ENCODE measurements at places on chromosomes 13 and 19.

DNA sequence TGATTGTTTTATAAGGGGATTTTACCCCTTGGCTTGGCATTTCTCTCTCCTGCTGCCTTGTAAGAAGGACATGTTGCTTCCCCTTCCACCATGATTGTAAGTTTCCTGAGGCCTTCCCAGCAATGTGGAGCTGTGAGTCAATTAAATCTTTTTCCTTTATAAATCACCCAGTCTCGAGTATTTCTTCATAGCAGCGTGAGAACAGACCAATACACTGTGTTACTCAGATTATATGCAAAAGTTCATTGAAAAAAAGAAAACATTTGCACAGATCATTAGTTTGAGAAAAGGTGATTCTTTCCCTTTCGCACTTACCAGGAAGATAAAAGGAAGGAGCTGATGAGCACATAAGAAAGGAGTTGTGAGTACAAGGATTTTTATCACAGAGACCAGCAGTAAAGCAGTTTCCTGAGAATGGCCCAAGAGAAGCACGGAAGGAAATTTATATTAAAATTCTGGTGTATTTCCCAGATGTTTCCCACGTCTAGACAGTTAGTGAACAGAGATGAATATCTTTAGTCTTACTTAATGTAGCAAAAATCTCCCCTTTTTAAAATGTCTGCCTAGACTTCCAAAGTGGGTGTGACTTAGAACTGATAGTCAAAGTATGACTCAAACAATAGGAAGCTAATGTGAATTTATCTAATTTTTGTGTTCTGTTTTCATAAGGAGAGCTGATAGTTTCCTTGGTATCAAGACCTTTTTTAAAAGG is 431.8 kb upstream of the SGCG start:
- DNase-seq = no peak

DNA sequence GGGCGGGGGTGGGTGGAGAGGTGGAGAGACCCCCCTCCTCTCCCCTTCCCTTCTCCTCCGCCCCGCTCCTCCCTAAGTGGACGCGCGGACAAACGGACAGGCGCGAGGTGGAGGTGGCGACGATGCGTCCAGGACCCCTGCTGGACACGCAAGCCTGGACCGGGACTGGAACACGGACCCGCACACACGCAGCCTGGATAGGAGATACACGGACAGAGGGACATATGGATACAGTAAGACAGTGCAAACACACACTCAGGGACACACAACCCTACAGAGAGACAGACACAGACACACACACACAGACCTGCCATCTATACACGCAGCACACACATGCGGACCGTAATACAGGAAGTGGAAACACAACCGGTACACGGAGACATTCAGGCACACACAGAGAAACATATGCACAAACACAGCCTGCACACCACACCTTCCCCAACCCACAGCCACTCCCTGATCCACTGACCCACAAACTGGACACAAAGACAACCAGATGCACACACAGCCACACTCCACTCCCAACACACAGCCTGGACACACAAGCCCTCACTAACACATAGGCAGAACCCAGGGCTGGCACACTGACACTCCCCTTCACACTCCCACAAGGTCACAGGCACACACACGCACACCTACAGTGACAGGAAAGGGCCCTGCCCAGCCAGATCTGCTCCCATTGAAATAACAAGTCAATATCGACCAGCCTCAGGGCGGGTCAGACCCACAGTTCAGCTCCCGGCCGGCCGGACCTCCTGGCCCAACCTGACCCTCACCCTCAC is 696 bp upstream of the ERFL start:
- no peak for DNase-seq

- DNase-seq = no peak
Observed at GRCh38 chr13:111531505-111531904, 211.1 kb downstream of the TEX29 start.

GRCh38 chr19:8245869-8246835 is 37.0 kb downstream of the CERS4 start:
- no peak for DNase-seq

GRCh38 chr13:81334481-81334880 is 993.6 kb upstream of the SPRY2 start:
- DNase-seq = no peak

DNA sequence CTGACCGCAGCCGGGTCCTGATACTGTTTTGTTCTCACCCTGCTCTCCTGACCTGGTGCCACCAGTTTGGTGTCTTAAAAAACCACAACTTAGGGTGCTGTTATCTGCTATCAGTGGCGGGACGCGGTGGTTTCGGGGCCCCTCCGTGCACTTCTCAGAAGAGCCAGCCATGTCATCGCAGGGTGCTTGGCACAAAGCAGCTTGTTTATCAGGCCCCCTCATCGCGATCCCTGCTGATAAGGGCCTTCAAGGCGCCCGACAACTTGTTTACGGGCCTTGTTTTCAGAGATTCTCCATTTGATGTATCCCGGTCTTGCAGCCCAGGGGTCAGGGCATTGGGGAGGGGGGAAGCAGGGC is 58.1 kb upstream of the KLF2 start:
- no peak for DNase-seq

GRCh38 chr13:112351825-112352224 is 24.3 kb upstream of the SPACA7 start:
- no peak for DNase-seq

DNA sequence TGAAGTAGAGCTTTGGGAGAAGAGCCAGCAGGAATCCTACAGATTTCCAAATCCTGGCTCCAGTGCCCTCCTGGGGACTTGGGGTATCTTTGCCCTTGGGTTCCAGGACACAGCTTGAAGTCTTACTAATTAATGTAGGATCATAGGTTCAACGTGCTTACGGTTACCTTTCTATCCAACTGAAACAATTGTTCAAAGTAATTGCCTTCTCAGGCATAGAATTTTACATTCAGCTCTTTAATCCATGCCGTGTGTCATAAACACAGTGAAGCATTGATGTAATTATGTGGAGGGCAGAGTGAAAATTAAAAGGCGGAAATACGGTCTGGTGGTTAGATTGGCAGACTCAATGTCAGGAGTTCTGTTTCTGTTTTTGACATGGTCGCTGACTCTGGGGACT is 170.4 kb downstream of the COG6 start:
- no peak for DNase-seq

GRCh38 chr13:40897053-40897452 is 107.6 kb downstream of the SLC25A15 start:
- DNase-seq = no peak

DNA sequence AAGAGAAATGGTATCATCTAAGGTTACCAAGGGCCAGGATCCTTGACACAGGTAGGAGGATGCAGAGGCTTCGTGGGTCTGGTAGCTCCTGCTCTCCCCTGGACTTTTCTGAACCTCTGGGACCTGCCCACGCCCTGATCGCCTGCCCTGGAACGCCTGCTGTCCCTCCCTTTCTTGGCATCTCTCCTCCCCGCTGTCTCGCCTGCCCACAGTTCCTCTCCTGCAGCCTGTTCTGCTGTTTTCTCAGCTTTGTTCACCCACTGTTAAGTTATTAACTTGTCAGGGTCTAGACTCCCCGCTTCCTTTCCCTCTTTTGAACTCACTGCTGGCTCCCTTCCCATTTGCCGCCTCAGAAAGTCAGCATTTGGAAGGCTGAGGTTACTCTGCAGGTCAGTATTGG is 19.8 kb downstream of the SERP2 start:
- DNase-seq = no peak

GRCh38 chr13:112905990-112906641 is 62.9 kb upstream of the MCF2L start:
- DNase-seq = no peak

GRCh38 chr13:105436943-105437342 is 1098.5 kb downstream of the EFNB2 start:
- no peak for DNase-seq

DNA sequence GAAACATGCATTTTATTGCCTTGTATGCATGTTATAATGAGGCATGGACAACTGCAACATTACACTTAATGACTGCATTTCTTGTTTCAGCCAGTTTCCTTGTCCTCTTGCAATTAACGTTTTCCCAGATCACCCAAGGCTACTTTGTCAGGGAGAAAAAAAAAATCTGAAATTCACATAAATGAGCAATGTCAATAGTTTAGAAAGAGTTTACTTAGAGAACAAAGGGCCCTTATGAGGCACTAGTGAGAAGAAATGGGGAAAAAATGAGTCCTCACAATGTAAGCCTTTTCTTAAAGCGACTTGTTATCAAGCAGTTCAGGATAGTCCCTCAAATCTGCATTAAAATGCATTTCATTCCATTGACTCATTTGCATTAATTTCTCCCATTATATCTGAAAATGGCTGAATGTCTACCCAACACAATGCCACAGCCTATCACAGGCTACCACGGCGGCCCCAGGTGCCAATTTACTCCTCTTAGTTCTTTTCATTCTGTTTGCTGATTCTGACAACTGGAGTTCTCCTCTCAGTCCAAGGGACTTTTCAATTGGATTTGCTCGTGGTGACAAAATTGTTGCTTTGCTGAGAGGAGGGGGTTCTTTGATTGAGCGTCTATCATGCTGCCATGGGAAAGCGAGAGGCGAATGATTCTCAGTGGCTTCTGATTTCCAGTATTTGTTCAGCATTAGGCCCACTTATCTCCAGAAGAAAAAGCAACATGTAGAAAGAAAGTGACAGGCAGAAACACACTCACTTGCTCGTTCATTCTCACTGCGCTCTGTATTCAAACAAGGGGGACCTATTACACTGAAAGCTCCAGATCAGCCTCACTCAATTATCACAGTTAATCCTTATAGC is 107.1 kb downstream of the DACH1 start:
- no peak for DNase-seq

DNA sequence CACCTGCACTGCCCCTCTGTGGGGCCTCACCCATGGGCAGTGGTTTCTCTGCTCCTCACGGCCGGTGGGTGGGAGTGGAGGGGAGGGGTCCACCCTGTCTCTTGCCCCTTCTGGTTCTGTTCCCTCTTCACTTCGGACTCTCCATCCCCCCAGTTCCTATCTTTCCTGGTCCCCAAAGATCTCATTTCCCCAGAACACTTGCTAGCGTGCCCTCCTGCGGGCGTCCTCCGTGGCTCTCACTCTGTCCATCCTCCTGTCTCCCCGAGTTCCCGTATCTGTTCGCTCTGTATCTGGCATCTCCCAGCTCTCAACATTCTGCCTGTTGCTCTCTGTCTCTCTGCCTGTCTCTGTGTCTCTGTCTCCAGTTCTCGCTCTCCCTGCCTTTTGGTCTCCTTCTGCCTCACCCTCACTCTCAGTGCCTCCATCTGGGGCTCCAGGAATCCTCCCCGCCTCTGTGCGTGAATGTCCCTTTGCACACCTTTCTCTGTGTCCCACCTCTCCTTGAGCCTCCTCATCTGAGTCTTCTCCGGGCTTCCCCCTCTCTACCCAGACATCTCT is 363 bp downstream of the SPIB start:
- DNase-seq = no peak

GRCh38 chr19:1082165-1082927 is 12.8 kb downstream of the POLR2E start:
- DNase-seq = peak; percentile 93

DNA sequence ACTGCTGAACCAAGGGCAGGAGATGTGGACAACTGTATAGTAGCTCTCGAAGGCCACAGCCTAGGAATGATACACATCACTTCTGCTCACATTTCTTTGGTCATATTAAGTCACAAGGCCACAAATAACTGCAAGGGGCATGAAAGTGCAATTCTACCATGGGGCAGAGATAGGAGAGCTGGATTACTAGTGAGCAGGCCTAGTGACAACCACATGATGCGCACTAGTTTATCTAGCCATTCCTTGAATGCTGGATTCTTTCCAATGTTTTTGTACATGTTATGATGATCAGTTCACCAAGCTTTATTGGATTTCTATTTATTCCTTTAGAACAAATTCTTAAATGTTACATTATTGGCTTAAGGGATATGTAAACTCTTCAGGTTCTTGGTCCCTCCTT is 100.7 kb downstream of the MIPEP start:
- no peak for DNase-seq

- DNase-seq = no peak
Observed at GRCh38 chr19:50046649-50047503, 21.1 kb downstream of the ZNF473 start.

DNA sequence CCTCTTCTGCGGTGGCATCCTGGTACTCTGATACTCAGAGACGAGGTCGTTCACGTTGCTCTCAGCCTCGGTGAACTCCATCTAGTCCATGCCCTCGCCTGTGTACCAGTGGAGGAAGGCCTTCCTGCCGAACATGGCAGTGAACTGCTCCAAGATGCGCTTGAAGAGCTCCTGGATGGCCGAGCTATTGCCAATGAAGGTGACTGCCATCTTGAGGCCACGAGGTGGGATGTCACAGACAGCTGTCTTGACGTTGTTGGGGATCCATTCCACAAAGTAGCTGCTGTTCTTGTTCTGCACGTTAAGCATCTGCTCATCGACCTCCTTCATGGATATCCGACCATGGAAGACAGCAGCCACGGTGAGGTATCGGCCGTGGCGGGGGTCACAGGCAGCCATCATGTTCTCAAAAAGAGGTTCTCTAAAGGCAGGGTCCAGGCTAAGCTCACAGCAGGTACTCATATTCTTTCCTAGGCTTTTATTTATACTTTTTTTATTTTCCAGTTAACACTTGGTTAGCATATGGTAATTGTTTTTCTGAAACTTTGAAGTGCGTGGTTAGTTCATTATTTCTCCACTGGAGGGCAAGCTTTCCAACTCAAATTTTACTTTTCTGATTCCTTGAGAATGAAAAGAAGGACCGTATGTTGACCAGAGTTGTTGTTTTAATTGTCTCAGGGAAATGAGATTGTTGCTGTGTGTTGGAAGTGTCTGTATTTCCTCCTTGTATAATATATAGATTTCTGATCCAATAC is 72.4 kb upstream of the RGCC start:
- no peak for DNase-seq

DNA sequence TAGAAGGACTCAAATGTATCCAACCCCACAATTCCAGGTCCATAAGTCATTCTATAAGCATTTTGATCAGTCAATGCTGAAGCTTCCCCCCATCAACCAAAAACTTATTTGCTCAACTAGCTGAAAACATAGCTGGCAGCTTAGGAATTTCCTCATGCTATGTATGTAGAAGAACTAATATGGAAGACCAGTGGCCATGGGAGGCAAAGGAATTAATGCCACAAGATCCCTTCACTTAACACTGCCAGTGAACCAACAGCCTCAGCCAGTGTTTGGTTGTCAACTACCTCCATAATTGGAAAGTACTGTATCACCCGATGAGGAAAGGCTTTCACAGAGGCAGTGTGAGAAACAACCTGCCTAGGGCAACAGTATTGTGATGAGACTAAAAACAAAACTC is 105.4 kb downstream of the ZNF429 start:
- no peak for DNase-seq

- DNase-seq = no peak
Observed at GRCh38 chr13:53136554-53137215, 108.1 kb downstream of the OLFM4 start.

DNA sequence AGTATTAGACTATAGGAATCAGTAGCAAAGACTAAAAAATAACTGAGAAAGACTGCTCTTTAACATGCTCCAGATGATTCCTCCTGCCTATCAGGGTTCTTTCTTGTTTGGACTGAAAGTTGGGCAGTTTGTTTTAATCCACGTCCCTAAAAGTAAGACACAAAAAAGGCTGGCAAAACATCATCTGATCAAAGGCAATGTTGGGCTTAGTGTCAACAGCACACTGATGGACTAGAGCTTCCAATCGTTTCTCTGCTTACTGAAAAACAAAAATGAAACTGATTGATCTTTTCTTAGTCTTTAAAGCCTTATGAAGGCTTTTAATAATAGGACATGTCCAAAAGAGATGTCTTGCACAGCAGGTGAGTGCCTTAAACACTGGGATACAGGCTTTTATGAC is 1567.9 kb upstream of the PRR20A start:
- DNase-seq = no peak

GRCh38 chr19:15812060-15812722 is 3.3 kb downstream of the OR10H1 start:
- DNase-seq = no peak

- no peak for DNase-seq
Observed at GRCh38 chr19:55831846-55832245, at the start of gene NLRP11. NLRP11 (minus strand) TSS chr19:55831999; CDS start chr19:55818174, 13,825 bp downstream.

Data from RWPE2 (cell line).